Putamen (tissue), 1 donor: ENCODE measurements at places on chromosomes 2 and 18.

GRCh38 chr2:217060951-217061547 lies 201.2 kb upstream of the TNP1 start:
- DNase-seq = no peak

DNA sequence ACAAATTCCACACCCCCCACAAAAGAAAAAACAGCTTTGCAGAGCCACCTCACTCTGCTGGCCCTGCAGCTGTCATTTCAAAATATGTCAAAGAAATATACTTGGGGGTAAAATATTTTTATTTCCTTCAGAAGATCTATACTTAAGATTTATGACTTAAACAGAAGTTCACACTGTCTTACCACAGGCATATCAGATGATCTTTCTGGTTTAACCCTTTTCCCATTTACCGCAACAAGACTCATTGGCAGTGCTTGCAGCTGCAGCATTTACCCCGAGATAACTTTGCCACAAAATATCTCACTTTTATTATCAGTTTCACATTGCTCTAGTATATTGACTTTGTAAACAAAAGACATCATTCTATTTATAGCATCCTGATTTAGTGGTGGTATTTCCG lies 21.6 kb upstream of the SLC35G4 start:
- no peak for DNase-seq

- no peak for DNase-seq
Measured at GRCh38 chr2:221674446-221674845, 102.3 kb upstream of the EPHA4 start.

DNA sequence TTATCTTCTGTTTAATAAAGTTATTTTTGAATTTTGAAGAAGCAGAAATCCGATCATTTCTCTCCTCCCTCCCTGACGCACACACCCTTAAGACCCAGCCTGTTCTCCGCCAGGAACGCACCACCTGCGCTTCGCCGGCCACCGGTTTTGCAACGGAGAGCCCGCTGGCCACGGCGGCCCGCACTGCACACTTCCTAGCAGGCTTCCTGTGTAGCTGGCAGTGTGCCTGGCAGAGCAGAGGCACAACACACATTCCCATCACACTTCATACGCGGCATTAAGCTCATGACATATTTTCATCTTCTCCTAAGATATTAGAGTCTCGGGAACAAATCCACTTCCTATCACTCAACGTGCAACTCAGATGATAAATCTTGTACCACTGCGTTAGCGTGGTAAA lies 148.0 kb downstream of the HDAC4 start:
- no peak for DNase-seq

DNA sequence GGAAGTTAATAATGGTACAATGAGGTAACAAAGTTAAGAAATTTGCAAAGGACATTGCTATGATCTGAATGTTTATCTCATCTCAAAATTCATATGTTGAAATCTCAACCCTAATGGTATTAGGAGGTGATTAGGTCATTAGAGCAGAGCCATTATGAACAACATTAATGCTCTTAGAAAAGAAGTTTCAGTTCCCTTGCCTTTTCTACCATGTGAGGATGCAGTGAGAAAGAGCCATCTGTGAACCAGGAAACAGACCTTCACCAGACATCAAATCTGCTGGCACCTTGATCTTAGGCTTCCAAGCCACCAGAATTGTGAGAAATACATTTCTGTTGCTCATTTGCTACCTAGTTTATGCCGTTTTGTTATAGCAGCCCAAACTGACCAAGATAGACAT lies 757.6 kb downstream of the NR4A2 start:
- no peak for DNase-seq
